ENCODE measurements at places on chromosomes 2 and 18.

- DNase-seq = no peak
These were observed 61.9 kb upstream of the ZCCHC2 start for GRCh38 chr18:62460851-62461300.

DNA sequence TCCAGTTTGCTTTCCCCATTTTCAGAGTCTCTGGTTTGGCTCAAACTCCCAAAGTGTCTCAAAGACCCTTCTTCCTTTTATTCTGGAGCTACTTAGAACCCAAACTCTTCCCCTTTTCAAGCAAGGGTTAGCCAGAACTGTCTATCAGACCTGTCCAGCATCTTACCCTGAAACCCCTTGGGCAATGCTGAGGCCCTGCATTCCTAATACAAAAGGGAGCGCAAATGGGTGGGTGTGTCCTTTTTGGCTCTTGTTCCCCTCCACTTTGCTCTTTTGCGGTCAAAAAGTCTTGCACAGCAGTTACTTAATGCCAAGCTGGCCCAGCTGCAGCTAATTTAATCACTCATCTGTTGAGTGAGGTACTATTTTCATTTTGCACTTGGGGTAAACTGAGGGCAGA, 231.2 kb upstream of the FOSL2 start:
- no peak for DNase-seq

GRCh38 chr2:97948926-97949325, 46.8 kb downstream of the TMEM131 start:
- no peak for DNase-seq

DNA sequence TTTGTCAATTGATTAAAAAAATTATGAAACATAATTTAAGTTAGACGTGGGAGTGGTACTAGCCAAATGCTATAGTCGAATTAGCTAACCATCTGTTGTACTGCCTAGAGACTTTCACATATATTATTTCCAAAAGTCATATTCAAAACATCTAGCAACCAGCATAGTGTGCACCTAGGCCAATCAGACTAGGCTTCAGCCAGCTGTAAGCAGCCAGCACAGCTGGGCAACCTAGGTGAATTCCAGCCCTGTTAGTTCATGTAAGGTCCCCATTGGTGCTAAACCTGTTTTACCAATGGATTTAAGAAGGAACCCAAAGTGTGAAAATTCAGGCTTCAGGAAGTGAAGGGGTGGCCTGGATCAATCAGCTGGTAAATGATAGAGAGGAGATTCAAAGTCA, 144.3 kb downstream of the BCL2 start:
- DNase-seq = no peak

GRCh38 chr2:130807659-130808385, 28.9 kb upstream of the ARHGEF4 start:
- no peak for DNase-seq

- DNase-seq = no peak
These were observed 44.9 kb downstream of the CPO start for GRCh38 chr2:206984206-206984605.

All from activated CD4-positive, CD25-positive, alpha-beta regulatory T cell treated with anti-CD3 and anti-CD28 coated beads, Interleukin-2, amount 50 U/mL, for 16 hours (primary cell).